ENCODE measurements at places on chromosomes 11 and 22.

DNA sequence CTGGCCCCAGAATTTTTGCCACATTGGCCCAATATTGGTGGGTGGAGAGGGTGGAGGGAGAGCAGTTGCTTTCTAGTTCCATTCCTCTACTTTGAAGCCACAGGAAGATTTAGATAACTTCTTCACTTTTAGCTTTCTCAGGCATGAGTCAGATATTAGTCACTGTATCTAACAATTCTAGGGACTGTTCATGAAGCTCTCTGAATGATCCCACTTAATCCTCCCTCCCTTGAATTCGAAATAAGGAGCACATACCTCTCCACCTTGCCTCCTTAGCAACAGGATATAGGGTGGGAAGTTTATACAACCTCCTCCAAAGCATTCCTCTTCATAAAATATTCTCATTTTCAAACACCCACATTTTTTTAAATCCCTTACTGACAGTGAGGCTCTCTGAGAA lies 13.5 kb downstream of the FSHB start:
- DNase-seq: peak; percentile 59

- DNase-seq: no peak
Observed at GRCh38 chr11:14042686-14043465, 80.4 kb downstream of the SPON1 start.

GRCh38 chr22:37638391-37639069 lies 939 bp upstream of the SH3BP1 start:
- DNase-seq: no peak

- no peak for DNase-seq
Observed at GRCh38 chr22:49202226-49202625, 625.4 kb downstream of the BRD1 start.

DNA sequence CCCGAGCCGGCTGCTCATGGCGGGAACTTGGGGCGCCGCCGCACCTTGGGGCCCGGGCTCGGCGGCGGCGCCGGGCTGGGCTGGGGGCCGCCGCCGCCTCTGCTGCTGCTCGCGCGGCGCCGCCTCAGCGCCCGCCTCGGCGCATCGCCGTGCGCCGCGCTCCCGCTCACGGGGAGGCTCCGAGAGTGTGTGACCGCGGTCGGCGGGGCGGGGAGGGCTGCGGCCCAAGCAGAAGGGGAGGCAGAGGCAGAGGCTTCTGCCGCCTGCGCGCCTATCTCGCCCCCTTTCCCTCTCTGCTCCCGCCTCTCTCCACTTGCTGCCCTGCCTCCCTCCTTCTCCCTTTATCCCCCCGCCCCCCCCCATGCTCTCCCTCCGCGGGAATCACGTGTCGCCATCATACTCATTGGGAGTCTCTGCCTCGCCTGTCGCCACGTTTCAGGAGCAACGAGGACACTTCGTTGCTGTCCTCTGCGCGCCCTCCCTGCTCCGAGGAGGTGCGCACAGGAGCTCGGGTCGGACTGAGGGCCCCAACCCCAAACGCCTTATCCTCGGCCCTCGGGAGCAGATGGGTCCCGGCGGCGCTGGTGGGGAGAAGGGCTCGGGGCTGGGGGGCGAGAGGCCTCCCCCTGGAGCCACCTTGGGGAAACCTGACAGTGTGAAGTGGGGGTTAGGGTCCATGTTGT lies at the start of gene GUCY1A2:
Gene GUCY1A2, minus strand, starts transcription at position 258 of the 683 bp plus-strand sequence. CDS start 421 bp downstream, outside the sequence.
- DNase-seq: no peak

- DNase-seq: no peak
Observed at GRCh38 chr11:112525844-112526590, 265.4 kb upstream of the PLET1 start.

- no peak for DNase-seq
Observed at GRCh38 chr22:37509059-37509860, 10.0 kb downstream of the CARD10 start.

DNA sequence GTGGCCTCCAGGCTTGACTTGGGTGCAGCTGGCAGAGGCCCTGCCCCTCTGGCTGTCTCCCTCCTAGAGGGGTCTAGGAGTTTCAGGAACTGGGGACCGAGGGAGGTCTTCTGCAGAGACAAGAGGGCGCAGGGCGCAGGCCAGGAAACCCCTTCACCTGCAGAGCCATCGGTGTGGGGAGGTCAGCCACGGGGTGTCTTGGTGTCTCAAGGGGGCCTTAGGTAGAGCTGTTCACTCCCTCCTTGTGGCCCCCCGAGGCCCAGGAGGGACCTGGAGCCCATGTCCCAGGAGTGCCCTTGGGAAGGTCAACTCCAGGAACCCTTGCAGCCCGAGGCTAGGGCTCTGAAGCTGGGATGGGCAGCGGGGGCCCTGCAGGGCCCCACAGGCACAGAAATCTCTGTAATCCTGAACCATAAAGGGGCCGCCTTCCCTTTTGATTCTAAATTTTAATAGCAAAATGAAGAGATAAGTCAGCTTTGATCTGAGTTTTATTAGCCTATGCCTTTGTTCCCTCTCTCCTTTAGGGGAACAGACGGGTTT lies 31.4 kb upstream of the TH start:
- no peak for DNase-seq

GRCh38 chr11:72782081-72782920 lies 11.5 kb downstream of the STARD10 start:
- no peak for DNase-seq

- no peak for DNase-seq
Observed at GRCh38 chr11:122042981-122043380, 73.0 kb downstream of the BLID start.

DNA sequence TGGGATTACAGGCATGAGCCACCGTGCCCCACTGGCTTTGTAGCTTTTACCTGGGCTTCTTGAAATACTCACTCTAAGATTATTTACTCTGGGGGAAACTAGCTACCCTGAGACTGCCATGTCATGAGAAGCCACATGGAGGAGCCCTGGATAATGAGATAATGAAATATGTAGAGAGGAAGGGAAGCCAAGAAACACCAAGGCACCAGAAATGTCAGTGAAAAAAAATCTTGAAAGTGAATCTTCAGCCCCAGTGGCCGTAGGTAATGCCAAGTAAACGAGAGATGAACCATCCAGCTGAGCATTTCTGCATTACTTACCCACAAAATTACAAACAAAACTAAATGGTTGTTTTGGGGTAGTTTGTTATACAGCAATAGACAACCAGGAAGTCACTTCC lies 125.6 kb downstream of the APIP start:
- DNase-seq: no peak

- DNase-seq: peak; percentile 40
Observed at GRCh38 chr11:69563946-69564775, 76.8 kb upstream of the CCND1 start.

GRCh38 chr22:20391222-20391621 lies 2.7 kb upstream of the ZNF74 start:
- no peak for DNase-seq
